ENCODE measurements at places on chromosomes 3 and 15.
A peak's percentile ranks its signal among the peaks of the same experiment; 100 is the strongest.

GRCh38 chr3:39383881-39384664, 903 bp downstream of the SLC25A38 start:
- no peak for DNase-seq

- DNase-seq, result no peak
Measured at GRCh38 chr3:2578560-2578959, 479.9 kb downstream of the CNTN4 start.

DNA sequence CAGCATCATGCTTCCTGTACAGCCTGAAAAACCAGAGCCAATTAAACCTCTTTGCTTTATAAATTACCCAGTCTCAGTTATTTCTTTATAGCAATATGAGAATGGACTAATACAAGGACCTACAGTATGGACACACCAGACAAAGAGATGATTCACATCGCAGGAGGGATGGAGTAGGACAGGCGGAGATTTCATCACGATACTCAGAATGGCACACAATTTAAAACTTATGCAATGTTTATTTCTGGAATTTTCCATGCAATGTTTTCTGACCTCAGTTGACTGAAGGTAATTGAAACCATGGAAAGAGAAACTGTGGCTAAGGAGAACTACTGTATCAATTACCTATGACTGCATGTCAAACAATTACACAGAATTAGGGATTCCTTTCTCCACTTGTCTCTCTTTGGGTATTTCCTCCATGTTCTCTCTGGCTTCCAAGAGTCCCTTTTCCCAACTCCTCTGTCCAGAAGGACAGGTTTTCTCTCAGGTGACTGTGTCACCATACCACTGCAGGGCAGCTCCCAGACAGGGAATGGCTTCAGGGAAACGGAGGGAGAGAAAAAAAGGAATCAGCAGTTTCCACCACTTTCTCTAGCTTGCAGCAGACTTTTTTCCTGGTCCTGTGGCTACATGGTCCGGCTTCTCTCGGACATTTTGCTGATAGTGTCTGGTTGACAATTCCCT, 3.0 kb upstream of the ANO10 start:
- no peak for DNase-seq

DNA sequence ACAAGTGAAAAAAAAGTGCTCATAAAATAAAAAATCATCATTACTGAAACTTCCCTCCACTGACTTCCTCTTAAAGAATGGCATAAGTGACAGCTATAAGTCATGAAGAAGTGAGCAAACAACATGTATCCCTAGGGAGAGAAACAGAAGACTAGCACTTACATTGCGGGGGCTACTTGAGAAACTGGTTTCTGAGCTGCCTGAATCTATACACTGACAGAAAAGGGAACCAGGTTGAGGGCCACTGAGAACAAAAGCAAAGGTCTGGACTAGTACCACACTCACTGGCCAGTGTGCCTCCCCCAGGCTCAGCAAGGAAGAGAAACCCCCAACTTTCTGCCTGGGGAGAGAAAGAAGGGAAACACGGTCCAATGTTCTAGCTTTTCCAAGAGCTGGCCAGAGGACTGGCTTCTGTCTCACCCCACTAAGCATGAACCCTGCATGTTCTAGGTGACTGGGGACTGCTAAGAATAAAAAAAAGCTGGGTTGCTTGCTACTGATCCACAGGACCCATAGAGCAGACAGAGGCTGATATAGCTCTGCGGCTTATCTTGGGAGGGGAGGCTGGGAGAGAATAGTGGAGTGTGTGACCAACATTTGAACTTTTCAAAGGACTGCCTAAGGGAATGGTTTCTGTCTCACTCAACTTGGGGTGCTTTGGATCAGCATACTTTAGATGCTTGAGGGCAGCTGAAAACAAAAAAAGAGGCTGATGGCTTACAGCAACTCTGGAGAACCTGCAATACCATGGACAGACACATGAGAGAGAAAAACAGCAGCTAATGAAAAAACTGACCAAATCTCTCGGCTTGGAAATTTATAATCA, 8.1 kb downstream of the RAD18 start:
- peak; percentile 19 for DNase-seq

DNA sequence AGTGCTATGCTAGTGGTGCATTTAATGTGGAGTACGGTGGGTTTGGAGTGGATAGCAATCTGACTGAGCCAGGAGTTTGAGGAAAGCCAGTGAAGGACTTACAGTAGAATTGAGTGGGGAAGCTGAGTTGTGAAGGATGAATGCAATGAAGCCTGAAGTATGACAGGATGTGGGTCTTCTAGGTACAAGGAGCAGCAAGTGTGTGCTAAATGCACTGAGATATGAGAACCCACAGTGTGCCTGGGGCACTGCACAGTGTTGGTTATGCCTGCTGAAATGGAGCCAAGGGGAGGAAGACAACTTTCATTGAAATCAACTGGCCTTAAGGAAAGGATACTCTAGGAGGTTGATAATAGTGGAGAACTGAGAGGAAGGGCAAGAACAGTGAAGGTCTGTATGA, 105.5 kb upstream of the MRPL3 start:
- DNase-seq, result no peak

DNA sequence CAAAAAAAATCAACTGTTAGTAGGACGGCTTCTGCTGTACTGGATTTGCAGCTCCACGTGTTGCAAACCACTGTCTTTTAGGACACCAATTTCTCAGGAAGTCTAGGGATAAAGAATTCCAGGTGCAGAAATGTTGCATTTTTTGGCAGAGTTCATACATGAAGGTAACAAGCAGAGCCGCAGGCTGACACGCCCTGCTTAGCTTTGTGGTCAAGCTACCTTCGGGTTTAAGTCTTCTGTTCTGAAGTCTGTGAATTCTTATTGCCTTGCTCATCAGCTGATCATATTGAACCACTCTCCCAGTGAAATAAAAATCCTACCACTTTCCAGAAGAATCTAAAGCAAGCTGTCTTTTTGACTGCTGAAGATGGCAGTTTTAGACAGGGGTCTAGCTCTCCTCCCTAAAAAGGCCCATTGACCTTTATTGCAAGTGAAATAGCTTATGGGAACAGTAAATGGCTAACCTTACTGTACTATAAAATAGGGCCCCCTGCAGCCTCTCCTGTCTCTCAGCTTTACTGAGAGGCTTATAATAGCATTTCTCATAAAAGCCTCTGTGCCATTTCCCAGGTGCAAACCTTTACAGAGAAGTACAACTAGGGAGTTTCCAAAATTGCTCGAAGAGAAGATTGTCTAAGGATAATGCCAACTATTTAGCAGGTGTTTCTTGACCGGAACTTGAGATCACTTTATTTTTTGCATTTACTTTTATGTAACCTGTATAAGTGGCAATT, 262.2 kb upstream of the IL12A start:
- no peak for DNase-seq

DNA sequence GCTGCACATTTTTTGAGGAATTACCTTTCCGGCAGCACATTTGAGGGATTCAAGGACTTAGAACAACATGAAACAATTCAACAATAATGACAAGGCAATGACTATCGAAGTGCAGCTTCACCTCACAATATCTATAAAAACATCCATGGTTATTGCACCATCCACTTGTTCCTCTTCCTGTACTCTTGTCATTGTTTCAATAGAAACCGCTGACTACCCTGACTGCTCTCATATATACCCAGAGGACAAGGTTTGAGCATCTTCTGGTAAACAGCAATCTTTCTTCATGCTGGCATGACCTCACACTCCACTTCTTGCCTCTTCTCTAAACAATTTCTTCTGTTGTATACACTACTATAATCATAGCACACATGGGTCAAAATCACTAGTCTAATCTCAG, 864.9 kb downstream of the FHIT start:
- peak; percentile 44 for DNase-seq

DNA sequence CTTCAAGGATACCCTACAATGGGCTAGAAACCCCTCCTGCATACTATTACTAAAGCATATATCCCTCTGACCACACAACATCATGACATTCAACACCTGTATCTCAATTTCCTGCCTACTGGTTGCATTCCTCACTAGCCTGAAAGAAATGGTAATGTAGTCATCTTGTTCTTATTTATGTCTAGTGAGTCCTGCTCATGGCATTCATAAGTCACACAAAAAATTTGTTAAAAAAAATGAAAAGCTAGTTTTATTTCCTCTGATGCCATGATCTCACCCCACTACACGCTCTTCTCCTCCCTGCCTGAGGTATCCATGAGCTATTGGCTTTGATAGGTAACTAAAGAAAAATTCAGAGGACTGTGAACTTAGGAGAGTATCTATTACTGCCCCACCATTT, 284.5 kb downstream of the ZNF385D start:
- no peak for DNase-seq

Data from Kasumi-1 (cell line).